ENCODE measurements at places on chromosomes 7 and 10.

DNA sequence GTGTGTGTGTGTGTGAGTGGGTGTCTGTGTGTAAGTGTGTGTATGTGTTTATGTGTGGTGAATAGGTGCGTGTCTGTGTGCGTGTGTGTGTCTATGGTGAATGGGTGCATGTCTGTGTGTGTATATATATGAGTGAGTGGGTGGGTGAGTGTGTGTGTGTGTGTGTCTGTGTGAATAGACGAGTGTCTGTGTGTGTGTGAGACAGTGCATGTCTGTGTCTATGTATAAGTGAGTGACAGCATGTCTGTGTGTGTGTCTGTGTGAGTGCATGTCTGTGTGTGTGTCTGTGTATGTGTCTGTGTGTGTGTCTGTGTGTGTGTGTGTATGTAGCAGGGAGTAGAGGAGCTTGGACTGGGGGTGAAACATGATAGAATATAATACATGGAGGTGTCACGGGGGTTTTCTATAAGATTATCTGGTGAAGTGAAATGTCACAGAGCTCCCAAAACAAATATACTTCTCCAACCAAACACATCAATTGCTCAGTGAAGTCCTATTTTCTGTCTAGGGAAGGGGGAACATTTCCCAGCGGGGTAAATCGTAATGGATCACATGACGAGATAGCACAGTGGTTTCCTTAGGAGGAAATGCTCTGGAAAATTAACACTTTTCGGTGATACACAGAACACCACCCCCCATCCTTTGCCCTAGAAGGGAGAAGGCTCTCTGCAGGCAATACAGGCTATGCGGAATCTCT lies 723.3 kb upstream of the CELF2 start:
- no peak for DNase-seq

GRCh38 chr10:70331486-70332268 lies 47.9 kb upstream of the NPFFR1 start:
- peak; percentile 99 for DNase-seq

DNA sequence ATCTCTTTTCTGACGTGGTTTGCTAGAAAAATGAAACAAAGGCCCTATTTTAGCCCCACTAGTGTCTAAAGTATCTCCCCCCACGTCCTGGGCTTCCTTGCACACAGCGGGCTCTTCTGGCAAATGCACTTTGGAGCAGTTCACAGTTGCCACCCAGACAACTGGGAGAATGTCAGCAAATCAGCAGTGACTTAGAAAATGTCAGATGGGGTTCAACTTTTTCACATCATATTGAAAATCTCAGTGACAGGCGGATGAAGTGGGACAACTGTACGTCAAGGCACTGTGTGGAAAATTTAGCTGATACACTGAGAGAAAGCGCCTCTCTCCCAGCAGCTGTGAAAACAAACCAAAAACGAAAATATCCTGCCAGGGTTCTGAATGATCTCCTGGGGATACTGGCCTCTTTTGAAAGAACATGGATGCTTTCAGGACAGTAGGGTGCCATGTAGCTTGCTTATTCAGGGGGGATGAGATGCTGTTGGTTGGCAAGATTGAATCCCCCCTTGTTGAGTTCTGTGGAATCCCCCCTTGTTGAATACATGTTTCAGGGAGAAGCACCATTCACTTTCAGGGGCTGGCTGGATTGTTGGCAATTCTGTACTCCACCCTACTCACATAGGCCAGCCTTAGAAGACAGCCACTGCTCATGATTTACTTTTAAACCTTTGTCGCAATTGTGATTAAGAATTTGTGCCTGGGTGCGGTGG lies 372.8 kb upstream of the CELF2 start:
- no peak for DNase-seq

DNA sequence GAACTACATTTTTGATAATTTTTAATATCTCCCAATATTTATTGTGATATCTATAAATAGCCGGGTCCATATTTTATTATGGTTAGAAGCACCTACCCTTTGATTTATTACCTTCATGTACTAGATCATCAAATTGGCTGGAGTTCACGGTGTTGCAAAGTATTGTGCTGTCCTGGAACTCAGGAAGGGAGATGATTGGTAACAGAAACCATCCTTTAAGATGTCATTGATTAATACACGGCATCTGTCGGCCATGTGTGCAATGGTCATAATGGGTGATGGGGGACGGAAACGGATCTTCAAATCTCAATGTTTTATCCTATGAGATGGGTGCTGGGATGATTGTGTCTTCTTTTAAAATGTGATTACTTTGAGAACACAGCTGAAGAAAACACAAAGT lies 157.0 kb downstream of the NEBL start:
- no peak for DNase-seq

DNA sequence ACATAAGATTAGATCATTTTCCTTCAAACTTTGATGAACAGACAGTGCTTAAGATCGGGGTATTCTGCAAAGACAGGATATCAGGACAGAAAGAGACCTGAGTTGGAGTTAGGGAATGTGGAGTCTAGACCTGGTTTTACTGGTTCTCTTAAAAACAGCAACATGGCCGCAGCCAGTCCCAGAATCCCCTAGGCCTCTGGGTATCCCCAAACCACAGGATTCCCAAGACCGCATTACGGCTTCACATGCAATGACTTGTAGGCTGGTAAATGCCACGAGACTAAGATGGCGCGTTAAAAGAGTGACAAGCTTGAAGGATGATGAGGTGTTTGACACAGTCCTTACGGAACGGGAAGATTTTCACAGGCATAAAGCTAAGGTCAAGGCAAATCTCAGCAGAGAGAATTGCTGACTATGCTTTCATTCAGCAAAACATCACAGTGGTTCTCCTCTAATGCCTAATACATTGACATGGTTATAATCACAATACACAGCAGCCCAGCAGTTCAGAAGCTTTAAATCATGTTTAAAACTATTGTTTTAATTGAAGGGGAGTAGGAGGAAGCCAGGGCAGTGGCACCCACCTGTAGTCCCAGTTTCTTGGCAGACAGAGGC lies 32.9 kb downstream of the MPP7 start:
- no peak for DNase-seq

DNA sequence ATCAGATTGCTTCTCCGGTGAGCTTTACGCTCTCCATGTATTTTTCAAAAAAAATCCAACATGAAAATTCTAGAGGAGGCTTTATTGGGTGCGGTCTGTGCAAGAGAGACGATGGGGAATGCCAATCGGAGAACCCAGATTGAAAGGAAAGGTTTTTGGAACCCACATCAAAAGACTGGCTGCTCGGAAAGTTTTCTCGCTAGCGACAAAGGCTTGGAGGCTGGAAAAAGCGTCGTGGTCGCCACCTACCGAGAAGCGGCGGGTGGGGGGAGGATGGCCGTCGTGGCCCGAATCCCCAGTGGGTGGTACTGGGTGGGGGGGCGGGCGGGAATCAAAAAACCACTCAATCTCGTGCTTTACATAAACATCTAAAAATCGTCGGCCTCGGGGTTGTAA lies 1.1 kb upstream of the GTF2I start:
- peak; percentile 45 for DNase-seq

GRCh38 chr7:138299066-138299465 lies 161.0 kb upstream of the TRIM24 start:
- no peak for DNase-seq

DNA sequence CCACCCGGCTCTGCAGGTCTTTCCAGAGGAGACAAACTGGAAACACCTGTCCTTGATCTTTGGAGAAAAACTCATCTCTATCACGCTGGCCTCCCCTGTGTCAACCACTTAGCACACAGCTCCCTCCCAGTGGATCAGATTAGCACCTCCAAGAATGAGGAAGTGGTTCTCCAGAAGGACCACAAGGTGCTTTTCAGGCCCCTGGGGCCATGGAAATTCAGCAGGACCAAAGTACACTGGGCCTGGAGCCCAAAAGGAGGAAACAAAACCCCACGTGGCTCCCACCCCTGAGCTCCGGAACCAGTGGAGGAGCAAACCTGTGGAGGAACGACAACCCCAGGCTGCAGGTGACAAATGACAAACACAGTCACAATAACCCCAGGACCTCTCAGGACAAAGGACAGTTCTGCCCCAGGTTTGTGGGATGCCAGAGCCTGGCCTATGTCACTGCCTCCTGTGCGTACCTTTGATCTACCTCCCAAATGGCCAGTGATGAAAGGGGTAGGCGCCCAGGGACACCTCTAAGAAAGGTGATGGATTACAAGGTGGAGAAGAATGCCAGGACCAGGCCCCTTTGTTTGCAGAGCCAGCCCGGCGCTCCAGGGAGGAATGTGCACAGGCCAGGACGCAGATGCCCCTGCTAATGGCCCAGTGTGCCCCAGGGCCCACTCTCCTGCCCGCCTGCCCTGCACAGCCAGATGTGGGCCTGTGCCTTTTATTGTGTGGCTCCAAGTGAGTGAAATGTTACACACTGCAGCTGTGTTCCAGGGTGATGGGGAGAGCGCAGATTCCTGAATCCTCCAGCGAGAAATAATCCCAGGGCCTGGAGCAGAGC lies 5.7 kb downstream of the TNS3 start:
- DNase-seq = peak; percentile 96

- no peak for DNase-seq
These were observed 11.1 kb downstream of the INTS1 start for GRCh38 chr7:1493129-1493528.

- no peak for DNase-seq
These were observed 470.7 kb upstream of the MKI67 start for GRCh38 chr10:128596906-128597305.

DNA sequence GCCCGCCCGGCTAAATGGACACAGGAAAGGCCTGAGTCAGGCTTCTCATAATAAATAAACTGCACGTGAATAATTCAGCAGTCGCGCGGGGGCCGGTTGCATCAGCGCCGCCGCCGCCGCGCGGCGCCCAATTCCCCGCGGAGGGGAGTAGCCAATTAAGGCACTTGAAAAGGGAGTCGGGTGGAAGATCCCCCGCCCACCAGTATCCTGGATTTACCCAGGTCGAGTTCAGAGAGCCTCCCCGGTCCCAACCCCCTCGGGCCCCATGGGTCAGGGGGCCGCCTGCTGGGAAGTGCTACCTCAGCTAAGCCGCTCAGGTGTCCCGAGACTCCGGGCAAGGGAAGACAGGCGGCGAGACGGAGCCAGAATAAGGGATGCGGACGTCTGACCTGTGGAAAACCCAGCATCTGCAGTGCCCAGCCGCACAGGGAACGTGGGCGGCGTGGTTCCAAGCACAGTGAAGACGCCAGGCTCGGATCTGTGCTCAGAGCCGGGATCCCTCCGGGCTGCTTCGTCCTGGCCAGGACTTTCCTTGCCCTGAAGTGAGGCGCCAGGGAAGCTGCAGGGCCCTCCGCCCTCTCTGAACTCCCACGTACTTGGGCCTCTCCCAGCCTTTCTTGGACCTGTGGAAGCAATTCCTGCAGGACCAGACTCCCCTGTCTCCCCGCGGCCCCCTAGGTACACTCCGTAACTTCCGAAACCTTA lies 7.3 kb upstream of the LBX1 start:
- DNase-seq = no peak

DNA sequence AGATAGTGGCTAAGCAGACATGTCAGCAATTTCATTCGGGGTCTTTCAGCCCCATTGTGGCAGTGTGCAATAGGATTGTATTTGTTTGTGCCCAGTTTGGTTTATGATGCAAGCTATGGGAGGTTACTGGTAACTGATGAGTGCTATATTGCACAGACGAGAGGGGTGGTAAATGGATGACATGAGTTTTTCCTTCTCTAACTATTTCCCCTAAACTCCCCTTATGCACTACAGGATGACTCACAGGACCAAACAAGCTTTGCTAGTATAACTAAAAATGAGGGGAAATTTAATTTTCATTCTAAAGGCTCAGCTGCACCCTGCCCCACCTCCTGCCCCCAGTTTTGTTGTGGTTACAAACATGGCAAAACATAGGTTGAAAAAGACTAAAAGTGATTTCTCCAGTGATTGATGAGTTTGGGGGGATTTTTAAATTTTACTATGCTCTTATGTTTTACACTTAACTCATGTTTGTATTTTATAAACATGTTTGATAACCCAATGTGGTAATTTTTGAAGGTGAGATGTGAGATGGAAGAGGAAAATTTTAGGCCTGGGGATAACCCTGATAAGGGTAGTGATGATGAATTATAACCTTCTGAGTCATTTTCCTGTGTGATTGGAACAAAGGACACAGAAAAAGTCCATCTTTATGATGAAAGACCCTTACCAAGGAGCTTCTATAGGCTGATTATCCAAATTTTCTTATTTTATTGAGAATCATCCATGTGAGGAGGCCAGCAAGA lies 60.8 kb upstream of the NAMPT start:
- DNase-seq = peak; percentile 53

DNA sequence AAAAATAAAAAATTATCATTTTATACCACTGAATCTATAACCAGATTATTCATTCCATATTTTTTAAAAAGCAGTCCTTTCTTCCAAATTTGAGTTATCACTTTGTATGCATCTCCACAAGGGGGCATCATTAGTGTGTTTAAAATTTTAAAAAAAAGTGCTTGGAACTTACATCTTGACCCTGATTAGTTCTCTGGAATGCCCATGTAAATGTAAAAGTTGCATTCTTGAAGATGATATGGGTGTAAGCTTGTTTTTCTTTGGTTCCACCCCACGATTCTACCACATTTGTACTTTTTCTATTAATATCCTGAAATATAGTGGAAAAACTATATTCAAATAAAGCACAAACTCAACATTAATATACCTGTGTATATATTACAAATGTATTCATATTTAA lies 144.9 kb downstream of the ELAPOR2 start:
- peak; percentile 53 for DNase-seq

GRCh38 chr7:100156331-100157068 lies 2.0 kb downstream of the TRAPPC14 start:
- no peak for DNase-seq

GRCh38 chr7:138008588-138009349 lies 6.9 kb upstream of the CREB3L2 start:
- peak; percentile 75 for DNase-seq

DNA sequence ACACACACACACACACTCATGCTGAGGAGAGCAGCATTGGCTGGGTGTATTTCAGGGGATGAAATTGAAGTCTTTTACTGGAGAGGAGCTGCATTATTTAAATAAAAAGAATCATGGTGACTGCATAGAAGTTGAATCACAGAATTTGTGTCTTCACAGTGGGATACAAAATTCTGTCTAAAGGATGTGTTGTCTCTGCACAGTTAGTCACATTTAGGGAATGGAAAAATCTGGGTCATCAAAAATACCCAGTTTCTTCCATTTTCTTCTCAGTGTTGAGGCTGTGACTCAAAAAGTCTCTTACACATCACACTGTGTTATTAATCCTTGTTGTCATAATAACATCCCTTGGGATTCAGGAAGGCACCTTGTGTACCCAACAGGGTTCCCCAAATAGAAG lies 10.9 kb downstream of the PAPSS2 start:
- no peak for DNase-seq
